ENCODE measurements at places on chromosomes 11 and 22.

DNA sequence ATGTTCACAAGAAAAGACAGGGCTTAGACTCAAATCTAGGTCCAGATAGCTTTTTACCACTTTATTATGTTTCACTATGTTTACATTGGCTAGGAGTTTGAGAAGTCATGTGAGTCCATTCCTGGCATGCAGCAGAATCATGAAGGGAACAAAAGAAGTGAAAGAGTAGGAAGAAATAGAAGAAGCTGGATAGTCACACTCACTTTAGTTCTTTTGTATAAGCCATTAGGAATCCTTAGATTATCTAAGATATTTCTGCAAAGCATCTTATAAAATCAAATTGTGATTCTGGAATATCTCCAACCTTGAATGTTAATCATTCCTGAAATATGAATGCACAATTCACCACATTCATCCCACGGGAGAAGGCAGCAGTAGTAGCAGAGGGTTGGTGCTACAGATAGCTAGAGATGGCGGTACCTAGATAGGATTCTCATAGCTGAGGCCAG, 31.9 kb downstream of the MAML2 start:
- no peak for DNase-seq

DNA sequence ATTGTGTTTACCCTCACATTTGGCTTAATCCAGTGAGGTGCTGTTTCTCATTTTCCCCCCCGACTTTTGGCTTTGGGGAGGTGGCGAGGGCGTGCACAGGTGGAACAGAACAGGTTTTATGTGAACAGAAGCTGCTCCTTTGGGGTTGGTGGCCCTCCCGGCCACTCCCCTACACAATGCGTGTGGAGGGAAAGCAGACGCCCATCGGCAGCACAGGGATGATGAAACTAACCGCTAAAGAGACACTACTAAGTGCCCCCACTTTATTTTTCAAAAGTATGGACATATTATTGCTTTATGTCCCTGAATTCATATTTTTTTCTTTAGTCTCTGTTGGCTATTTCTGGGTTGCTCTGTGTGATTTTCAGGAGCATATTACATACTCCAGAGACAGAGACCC, 160.9 kb downstream of the ENTHD1 start:
- DNase-seq, result no peak

GRCh38 chr11:125494561-125494960, 1.5 kb downstream of the FEZ1 start:
- DNase-seq, result no peak

DNA sequence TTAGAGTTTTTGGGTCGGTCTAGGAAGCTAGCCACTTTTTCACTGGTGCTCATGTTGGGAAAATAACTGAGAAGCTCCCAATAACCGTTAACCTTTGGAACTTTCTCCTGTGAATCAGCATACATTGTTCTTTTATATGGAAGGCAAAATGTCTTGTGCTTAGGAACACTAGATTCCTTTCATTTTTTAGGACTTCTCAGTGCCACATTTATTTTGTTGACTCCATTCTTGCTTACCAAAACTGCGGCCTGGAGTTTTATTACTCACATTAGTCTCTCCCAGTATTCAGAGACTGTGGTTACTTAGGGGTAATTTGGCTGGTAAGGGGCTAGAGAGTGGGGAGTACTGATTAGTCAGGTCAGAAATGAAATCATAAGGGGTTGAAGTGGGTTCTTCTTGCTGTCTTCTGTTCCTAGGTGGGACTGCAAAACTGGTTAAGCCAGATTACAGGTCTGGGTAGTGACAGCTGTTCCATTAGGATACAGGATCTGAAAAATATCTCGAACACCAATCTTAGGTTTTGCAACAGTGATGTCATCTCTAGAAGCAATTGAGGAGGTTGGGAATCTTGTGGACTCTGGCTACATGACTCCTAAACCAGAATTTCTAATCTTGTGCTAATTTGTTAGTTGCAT, 631.4 kb upstream of the LUZP2 start:
- no peak for DNase-seq

DNA sequence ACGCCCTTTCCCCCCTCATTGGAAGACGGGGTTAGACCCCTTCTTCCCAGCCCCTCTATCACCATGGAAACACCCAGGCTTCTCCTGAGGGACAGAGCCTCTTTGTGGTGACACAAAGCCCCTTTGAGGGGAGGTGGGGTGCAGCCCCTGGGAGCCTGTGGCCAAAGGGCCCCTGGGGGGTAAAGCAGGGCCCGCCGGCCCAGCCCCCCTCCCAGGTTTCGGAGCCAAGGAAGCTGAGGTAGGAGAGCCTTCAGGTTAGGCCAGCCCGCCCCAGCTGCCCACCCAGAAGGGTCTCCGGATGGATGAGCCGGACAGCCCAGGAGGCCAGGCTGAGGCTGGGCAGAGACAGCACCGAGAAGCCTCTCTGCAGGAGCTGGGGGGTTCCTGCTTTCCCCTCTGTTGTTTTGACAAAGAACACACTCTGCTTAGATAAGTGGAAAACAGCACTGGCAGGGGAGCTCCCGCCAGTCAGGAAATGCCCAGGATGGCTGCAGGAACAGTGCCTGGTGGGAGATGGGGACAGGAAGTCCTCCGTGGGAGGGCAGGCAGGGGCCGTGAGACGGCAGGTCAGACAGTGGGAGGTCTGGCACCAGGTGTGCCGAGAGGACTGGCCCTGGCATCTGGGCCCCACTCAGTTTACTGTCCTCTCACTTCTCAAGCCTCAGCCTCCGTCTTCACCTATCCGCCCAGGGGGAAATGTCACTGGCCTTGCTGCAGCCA, 18.2 kb downstream of the ARVCF start:
- no peak for DNase-seq

- peak; percentile 7 for DNase-seq
Measured at GRCh38 chr11:63537293-63538101, 889 bp downstream of the PLAAT4 start.

GRCh38 chr11:79852176-79852575, 411.3 kb upstream of the TENM4 start:
- DNase-seq, result no peak

DNA sequence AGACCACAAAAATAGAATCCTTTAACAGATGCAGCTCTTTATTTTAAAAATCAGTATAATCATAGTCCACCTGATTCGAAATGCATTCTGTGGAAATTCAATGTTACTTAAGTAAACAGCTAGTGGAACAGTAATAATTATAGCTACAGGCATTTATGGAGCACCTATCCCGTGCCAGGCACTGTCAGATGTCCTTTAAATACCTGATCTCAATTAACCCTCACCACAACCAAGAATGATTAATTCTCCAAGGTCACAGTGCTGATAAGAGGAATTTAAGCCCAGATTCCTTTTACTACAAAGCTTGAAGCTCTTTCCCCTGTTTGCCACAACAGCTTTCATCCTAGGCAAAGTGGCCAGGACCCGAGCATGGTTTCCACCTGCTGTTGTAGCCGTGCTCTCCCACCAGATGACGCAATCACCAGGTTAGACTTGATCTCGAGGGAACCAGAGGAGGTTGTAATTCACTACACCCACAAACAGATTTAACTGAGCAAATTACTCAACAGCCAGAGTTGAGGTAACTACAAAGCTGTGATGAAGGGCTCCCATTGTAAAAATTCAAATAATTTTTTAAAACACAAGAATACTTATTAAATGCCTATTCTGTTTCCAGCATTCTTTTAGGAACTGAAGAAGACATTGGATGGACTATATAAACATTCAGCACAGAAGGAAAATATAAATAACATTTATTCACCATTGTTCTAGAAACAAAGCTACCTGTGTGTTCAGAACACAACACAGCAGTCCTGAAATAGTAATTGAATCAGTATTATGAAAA, 10.3 kb downstream of the PRDM10 start:
- DNase-seq, result peak; percentile 73

- no peak for DNase-seq
Measured at GRCh38 chr11:36296884-36297543, 926 bp downstream of the PRR5L start.
